Retina (tissue), 1 donor: ENCODE measurements at places on chromosomes 3 and 15.

GRCh38 chr3:166283840-166284239 lies 446.6 kb upstream of the BCHE start:
- no peak for DNase-seq

DNA sequence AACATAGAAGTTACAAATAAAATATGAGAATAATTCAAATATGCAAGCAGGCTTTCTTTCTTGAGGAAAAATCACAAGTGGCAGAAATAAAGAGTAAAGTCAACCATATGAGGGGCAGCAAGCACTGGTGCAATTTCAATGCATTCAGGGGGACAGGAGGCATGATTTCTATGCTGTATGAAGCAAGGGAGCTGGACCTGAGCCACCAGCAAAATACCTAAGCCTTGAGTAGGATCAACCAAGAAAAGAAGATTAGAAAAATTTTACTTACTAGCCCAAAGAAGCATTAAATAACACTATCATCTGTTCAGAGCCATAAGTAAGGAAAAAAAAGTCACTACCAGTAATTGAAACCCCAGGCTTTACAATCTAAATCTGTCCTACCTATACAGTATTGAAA lies 6.3 kb downstream of the ADGRG7 start:
- DNase-seq = no peak

DNA sequence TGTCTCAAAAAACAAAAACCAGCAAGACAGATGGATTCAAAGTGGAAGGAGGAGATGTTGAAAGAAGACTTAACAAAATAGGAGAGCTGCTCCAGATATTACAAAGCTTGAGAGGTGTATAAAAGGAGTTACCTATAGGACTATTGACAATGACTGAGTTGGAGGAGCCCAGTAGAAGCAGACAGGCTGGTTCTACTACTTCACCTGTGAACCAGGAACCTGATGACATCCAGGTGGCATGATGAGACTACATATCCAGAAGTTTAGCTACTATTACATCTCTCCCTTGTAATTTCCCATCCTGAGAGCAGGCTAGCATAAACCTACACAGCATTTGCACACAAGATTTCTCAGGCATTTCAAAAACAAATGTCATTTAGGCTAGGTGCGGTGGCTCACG lies 49.3 kb downstream of the CPEB1 start:
- DNase-seq = no peak

DNA sequence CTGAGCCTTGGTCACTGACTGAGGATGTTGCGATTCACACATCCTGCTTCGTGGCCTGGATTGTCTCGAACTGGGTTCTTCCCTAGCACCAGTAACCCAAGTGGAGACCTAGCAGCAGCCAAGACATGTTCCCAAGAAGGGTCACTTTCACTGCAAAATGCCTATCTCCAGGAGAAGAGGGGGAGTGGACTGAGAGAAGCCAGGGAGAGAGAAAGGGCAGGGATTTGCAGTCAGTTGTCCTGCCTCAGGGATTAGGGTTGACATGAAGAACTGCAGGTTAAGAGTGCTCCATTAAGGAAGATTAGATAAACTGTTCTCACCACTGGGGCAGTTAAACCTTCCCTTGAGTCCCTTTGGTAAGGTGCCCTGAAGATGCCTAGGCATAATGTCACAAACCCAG lies 5.7 kb upstream of the CD276 start:
- no peak for DNase-seq

- peak; percentile 34 for DNase-seq
These were observed 145.9 kb downstream of the TBL1XR1 start for GRCh38 chr3:177051411-177051810.

DNA sequence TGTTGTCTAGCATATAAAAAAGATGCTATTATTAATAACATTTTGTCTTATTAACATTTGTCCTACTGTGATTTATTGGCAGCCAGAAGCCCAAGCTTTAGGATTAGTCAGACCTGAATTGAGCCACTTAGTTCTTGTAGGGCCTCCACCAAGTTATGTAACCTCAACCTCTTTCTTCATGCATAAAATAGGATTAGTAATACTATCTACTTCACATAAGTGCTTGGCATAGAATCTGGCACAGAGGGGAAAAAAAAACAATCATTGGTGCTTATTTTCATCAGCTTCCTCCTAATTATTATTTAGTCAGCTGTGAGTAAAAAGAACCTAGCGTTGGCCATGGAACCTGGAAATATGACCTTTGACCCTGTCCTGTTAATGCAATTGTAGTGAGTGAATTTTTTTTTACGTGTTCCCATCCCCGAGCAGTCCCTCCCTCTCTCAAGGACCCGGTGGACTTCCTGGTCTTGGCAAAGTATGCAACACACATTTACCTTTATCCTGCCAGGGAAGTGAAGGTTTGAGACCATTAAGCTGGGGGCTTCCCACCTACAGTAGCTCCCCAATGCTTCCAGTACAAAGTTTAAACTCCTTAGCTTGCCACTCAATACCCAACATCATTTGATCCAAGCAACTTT lies 136.8 kb downstream of the FHIT start:
- DNase-seq = no peak

- DNase-seq = no peak
These were observed 36.1 kb upstream of the HRH1 start for GRCh38 chr3:11118181-11118682.

GRCh38 chr3:63135367-63135766 lies 142.7 kb upstream of the SYNPR start:
- DNase-seq = no peak

GRCh38 chr3:47399531-47400270 lies 18.9 kb downstream of the PTPN23 start:
- no peak for DNase-seq

GRCh38 chr15:48696627-48697312 lies 51.3 kb upstream of the FBN1 start:
- DNase-seq = no peak

GRCh38 chr15:37652646-37653417 lies 281.6 kb upstream of the TMCO5A start:
- no peak for DNase-seq

- DNase-seq = no peak
These were observed 63.7 kb downstream of the ZIC1 start for GRCh38 chr3:147472846-147473245.

- no peak for DNase-seq
These were observed 10.2 kb downstream of the CDCP1 start for GRCh38 chr3:45135959-45136358.

GRCh38 chr15:78090422-78091063 lies 1.8 kb upstream of the SH2D7 start:
- no peak for DNase-seq

DNA sequence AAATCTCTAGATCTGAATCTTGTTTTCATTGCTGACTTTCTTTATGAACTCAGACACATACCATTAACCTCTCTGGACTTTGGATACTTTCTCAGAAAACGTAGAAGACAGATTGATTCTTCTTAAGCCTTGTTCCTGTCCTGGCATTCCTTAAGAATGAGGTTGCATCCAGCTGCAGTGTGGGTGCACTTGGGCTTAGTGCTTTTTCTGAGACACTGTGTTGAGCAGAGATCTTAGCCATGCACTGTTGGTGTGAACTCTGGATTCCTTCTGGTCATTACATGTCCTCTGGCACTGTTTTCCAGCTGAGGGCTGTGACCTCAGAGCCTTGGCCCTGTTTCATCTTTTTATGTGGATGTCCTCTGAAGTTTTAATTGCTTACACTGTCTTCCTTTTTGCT lies 428.3 kb downstream of the CNTN4 start:
- peak; percentile 31 for DNase-seq

GRCh38 chr3:129052675-129053074 lies 7.9 kb upstream of the GP9 start:
- no peak for DNase-seq

GRCh38 chr3:72862314-72863090 lies 14.3 kb upstream of the SHQ1 start:
- no peak for DNase-seq

GRCh38 chr15:62988701-62989100 lies 53.8 kb upstream of the TPM1 start:
- DNase-seq = no peak

DNA sequence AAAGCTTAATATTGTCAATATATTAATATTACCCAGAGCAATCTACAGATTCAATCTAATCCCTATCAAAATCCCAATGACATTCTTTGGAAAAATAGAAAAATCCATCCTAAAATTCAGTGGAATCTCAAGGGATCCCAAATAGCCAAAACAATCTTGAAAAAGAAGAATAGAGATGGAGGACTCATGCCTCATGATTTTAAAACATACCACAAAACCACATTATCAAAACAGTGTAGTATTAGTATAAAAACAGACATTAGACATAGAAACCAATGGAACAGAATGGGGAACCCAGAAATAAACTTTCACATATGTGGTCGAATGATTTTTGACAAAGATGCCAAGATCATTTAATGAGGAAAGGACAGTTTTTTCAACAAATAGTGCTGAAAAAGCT lies 14.6 kb downstream of the NEK4 start:
- DNase-seq = no peak

- no peak for DNase-seq
These were observed 119.4 kb upstream of the PRR20G start for GRCh38 chr3:127407026-127407939.

GRCh38 chr3:172892158-172892557 lies 141.6 kb downstream of the ECT2 start:
- no peak for DNase-seq

- no peak for DNase-seq
These were observed 27.4 kb downstream of the GOLM2 start for GRCh38 chr15:44315773-44316465.

DNA sequence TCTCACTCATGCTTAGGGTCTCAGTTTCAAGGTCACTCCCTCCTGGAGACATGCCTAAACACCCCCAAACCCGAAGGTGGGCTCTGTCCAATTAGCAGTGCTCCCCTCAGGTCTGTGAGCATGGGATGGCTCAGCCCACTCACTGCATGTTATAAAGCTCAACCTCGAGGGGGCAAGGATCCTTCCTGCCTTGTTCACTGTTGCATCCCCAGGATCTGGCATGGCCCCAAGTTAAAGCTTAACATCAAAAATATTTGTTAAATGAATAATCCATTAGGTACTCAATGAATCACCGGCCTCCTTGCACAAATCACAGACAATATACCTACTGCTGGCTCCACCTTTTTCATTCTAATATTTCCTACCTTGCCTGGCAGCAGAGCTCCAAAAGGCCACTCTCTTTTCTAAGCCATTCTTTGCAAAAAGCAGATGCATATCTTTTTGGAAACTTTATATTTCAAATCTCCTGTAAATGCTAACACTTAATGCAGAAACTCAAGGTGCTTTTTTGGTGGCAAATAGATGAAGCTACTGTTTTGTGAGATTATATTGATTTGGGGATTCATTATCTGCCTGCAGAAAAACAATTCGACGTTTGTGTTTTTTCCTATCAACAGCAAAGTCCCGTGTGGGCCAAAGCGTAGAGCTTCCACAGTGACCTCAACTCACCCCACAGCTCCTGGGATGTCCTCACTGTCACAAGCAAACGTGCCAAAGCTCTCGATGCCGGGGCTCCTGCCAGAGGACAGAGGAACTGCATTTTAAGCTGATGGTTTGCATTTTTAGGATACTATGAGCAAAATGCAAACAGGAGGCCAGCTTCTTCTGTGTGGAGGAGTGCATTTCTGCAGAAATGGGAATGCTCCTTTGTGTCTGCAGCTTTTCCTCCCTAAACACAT lies 35.4 kb downstream of the PCOLCE2 start:
- no peak for DNase-seq

GRCh38 chr3:152811974-152812760 lies 22.8 kb upstream of the P2RY1 start:
- DNase-seq = no peak

GRCh38 chr3:61955483-61955882 lies 394.1 kb downstream of the PTPRG start:
- no peak for DNase-seq

- DNase-seq = no peak
These were observed 107.4 kb upstream of the HES1 start for GRCh38 chr3:194028434-194029004.

- peak; percentile 17 for DNase-seq
These were observed 158.6 kb upstream of the KBTBD8 start for GRCh38 chr3:66839508-66839907.

GRCh38 chr15:75158402-75158801 lies 43.3 kb upstream of the C15orf39 start:
- no peak for DNase-seq

DNA sequence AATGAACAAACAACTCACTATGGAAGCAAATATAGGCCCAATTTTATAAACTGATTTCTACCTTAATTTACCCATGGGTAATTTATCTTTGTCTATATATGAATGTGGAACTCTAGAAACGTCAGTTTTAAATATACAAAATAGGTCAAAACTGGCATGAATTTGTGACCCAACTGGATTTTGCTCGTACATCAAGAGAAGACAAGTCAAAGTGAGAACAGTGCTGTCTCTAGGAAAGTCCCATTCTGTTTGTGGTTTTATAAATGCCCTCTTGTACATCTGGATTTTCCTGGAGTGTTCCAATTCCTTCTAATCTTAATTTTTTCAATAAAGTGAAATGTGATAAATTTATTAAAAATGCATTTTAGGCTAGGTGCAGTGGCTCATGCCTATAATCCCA lies 50.2 kb upstream of the ABHD10 start:
- DNase-seq = no peak

GRCh38 chr15:76289582-76289981 lies 21.7 kb downstream of the ETFA start:
- no peak for DNase-seq

DNA sequence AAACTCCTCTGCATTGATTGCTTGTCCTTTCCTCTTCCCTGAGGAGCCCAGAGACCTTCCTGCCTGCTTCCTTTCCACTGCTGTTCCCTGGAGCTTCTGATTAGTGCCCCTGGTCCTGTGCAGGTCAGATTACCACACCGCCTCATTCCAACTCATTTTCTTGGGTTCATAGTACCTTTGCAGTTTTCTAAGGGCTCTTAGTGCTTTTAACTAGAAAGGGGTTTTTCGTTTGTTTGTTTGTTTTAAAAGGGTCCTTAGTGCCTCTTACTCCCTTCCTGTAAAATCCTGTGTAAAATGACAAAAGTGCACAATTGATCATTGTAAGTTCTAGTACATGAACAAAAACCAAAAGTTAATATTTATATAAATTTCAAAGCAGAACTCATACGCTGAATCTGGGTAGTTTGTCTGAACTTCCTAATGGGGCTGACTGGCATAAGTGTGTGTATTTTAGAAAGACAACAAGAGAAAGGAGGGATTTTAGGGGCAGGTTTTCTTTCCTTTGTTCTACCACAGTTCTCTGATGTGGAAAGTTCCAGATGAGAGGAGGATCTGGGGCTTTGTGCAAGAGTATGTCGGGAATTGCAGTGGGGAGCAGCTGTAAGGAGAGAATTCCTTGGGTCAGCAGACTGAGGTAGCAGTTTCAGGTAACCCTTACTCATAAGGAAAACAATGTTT lies 30.6 kb downstream of the SNRK start:
- DNase-seq = no peak

DNA sequence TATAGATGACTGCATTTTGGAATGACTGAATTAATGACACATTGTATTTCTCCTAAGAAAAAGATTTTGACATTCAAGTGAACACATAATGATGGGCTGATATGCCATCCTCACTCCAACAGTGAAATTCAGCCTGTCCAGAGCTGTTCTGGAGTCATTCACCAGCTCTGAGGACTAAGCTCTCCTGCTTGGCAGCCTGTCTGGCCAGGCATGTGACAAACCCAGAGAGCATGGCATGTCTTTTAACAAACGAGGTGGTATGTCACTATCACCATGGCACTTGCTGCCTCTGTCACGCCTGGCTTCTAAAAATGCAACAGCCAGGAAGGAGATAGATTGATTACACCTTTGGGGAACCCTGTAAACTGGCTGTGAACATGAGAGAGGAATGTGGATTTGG lies 1.4 kb downstream of the ACTC1 start:
- no peak for DNase-seq

- DNase-seq = peak; percentile 69
These were observed 38.6 kb downstream of the MGLL start for GRCh38 chr3:127783642-127784160.

- DNase-seq = no peak
These were observed 444 bp upstream of the ABHD14A start for GRCh38 chr3:51974277-51974962.
